ENCODE measurements at places on chromosomes 2 and 18.

GRCh38 chr2:66530651-66531050 is 95.7 kb downstream of the MEIS1 start:
- DNase-seq, result no peak

- DNase-seq, result no peak
These were observed at the start of gene CD8A for GRCh38 chr2:86790676-86791572. CD8A (minus strand) TSS chr2:86790913; CDS start chr2:86790825, 88 bp downstream.

GRCh38 chr2:64699712-64700111 is 46.0 kb upstream of the SERTAD2 start:
- DNase-seq, result no peak

GRCh38 chr18:63063171-63063570 is 256.4 kb downstream of the BCL2 start:
- DNase-seq, result no peak

DNA sequence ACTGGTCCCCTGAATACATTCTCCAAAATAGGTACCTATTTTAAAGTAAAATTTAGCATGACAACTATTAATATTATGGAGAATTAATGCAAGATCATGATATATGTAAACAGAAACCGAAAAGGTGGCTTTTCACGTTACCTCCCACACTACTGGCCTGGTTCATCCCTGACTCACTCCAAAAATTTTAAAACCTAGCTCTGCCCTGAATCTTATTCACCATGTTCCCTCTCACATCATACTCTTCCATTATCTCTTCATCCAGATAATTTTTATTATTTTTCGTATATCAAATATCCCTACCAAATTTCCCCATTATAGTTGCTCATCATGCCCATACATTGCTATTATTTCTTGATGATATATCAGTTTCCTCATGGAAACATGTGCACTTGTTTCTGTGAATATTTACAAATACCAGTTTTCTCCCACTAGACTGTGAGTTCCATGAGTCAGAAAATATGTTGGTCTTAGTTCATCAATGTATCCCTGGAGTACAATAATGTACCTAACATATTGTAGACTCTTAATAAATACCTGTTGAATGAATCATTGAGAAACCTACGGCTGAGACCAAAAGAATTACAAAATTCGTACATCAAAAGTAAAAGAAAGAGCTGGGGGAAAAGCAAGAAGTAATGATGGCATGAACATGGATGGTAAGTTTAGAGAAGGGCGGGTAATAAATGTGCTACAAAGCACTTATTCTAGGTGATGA is 360.1 kb upstream of the CHAC2 start:
- no peak for DNase-seq

Measured in left kidney (tissue), 8 donors.